ENCODE measurements at places on chromosomes 7 and 10.

DNA sequence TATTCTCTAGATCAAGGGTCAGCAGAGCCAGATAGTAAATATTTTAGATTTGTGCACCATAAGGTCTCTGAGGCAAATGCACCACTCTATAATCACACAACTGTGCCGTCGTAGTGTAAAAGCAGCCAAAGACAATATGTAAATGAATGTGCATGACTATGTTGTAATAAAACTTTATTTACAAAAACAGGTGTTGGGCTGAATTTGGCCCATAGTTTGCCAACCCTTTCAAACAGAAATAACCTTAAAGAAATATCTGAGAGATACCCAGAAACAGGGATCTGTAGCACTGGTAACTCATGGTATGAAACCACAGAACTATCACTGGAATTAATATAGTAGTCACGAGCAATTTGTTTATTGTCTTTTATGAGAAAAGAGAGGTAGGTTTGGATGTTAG lies 86.0 kb downstream of the ARID5B start:
- no peak for DNase-seq

DNA sequence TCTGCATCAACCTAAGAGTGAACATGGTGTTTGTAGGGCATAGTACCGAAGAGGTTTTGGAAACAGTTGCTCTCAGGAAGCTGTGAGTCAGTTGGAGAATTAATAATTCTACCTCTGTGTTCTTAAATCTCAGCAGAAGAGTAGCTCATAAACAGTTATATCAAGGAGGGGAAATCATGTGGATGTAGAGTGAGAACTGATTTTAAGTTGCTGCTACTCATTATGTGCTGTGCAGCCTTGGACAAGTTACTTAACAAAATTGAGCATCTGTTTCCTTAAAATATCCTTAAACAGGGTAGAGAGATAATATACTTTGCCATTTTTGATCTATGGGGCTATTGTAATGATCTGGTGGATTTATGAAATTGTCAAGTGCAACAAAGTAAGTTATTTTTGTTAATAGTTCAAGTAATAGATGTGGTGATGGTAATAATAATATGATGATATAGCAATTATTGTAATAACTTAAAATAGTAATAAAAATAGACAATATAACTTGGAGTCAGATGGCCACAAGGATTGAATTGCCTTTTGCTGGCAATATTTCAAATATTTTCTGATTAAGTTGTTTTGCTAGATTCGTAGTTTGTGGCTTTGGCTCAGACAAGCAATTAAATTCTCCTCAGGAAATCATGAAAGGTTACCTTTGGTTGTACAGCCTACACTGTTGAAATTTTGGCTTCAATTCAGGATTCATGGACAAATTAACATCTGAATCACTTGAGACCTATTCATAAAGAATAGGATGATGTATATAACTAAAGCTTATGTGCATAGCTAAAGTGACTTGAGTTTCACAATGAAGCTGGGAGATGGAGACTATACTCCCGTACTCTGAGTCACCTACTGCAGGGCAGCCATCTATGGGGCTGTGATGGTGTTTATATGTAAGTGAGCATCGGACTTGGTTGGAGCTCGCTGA lies 228.5 kb downstream of the CDK14 start:
- DNase-seq = peak; percentile 45

DNA sequence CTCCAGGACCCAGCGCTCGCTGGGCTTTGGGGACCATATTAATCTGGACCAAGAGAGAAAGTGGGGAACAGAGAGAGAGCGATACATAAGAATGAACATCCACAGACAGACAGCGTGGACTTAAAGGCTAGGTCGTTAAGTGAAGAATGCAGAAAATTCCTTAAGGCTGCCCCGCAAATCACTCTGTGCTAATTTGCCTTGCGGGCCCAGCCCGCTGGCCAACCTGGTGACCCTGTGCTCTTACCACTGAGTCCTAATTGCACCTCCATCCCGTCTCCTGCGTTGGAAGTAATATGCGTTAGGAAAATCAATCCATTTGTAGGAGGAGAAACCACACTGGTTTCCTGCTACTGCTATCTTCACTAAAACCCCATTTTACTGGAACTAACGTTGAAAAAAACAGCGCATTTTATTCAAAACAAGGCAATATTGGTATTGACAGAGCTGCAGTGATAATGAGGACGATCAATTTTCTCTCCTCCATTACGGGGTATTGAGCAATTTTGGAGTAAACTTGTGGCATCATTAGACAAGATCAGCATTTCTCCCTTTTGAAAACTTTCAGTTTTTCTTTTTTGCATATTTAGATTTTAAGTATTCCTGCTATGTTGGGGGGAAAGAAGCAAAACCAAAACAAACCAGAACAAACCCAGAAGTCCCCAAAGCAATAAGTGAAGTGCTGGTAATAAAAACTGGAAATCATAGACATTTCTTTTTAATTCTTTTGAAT lies 85.2 kb downstream of the WDFY4 start:
- no peak for DNase-seq

- no peak for DNase-seq
Measured at GRCh38 chr7:136594739-136595144, 273.7 kb upstream of the CHRM2 start.

GRCh38 chr7:104784686-104785085 lies 229.3 kb upstream of the KMT2E start:
- no peak for DNase-seq

GRCh38 chr7:82441669-82442478 lies 1.7 kb downstream of the CACNA2D1 start:
- DNase-seq = peak; percentile 29
